ENCODE measurements at places on chromosomes 4 and X.

GRCh38 chr4:7291372-7292114 lies 99.2 kb downstream of the SORCS2 start:
- DNase-seq = no peak

DNA sequence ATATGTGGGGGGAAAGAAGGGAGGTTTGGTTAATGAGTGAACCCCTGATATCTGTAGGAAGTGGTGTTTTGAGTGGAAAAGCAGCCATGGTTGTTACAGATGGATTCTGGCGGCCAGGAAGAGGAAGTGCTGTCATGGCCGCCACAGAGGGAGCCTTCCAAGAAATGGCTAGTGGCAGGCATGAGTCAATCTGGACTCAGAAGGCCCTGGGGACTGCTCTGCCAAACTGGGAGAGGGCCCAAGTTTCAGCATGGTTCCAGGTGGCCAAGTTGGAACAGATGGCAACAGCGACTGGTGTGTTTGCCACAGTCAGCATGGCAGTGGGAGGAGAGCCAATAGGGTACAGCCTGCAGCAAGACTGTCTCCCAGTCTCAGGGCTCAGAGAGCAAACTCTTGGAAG lies 32.5 kb downstream of the ETDB start:
- DNase-seq = peak; percentile 74

GRCh38 chrX:23981711-23982110 lies 45.3 kb downstream of the KLHL15 start:
- DNase-seq = no peak

- no peak for DNase-seq
Measured at GRCh38 chr4:163256680-163257343, 75.6 kb downstream of the NPY1R start.

DNA sequence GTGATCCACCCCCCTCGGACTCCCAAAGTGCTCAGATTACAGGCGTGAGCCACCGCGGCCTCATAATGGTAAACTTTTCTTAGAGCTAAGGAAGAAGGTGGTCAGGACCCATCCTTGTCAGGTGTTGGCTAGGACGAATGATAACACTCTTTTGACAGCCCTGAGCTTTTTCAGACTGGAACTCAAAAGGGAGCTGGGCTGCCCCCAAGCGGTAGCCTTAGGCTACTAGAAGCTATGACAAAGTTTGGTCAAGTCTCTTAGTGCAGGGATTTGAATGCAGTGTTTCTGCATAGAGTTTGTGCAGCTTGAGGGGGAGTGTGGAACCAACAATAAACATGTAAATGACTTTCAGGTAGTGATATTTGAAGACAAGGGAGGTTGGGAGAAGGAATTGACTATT lies 11.8 kb upstream of the HSD17B10 start:
- DNase-seq = no peak

- no peak for DNase-seq
Measured at GRCh38 chr4:163107754-163108153, 58.9 kb downstream of the NAF1 start.

- no peak for DNase-seq
Measured at GRCh38 chrX:14529290-14529989, at the start of gene GLRA2. Gene GLRA2, plus strand, starts transcription at chrX:14529536. Its CDS starts 522 bp downstream, at chrX:14530058.

GRCh38 chr4:23934915-23935314 lies 45.1 kb upstream of the PPARGC1A start:
- DNase-seq = no peak

DNA sequence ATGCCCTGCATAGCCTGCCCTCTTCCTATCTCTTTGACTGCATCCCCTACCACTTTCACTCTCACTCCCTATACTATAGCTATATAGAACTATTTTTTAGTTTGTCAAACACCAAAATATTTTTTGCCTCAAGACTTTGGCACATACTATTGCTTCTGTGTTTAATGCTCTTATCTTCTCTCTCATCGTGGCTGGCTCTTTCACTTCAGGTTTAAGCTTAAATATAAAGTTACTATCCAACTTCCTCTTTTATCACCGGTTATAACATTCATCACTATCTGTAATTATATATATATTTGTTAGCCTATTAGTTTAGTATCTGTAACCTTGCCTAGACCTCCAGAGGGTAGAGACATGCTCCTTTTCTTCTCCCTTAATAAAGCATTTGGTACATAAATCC lies 11.5 kb upstream of the HMGB2 start:
- no peak for DNase-seq

DNA sequence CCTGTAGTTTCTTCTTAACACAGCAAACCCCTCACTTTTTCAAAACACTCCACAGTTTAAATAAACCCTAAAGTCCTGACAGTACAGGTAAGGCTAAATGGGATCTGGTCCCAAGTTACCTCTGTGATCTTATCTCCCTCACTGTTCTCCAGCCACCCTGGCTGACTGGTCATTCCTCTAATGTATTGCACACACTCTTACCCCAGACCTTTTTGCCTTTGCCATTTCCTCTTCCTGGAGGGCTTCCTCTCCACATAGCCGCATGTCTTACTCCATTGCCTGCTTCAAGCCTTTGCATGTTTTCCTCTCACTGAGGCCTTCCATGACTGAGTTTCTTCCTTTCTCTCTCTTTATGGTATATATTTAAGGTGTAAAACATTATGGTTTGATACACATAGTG lies 19.5 kb upstream of the ANXA3 start:
- DNase-seq = no peak

DNA sequence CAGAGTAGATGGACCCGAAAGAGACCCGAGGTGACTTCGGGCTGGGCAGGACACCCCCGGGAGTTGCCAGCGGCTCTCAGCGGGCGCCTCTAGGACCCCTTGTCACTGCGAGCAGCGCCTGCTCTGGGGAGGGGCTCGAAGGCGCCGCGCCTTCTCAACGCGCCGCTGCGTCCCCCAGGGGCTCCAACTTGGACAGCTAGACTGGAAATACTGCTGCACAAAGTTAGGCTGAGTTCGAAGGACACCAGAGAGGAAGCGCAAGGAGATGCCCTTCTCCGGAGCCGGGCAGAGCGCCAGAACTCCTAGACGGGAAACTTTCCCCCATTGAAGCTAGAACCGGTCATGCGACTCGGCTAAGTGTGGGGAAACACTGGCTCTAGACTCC lies 493 bp upstream of the KCNIP4 start:
- DNase-seq = no peak

GRCh38 chr4:104641418-104641817 lies 146.7 kb upstream of the CXXC4 start:
- DNase-seq = no peak

DNA sequence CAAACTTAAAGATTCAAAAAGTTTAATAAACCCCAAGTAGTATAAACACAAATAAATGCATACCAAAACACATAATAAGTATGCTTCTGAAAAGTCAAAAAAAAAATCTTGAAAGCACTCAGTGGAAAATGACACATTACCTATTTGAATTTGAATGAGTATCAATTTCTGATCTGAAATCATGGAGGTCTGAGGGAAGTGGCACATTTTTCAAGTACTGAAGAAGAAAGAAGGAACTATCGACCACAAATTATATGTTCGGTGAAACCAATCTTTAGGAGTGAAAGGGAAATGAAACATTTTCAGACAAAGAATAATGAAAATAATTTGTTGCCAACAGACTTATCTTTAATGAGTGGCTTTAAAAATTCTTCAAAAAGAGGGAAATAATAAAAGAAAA lies 12.1 kb upstream of the F9 start:
- no peak for DNase-seq

GRCh38 chr4:127975121-127975770 lies 10.0 kb downstream of the ABHD18 start:
- no peak for DNase-seq

GRCh38 chr4:6155996-6156750 lies 44.2 kb downstream of the JAKMIP1 start:
- DNase-seq = no peak

GRCh38 chr4:123017636-123018395 lies 95.4 kb upstream of the NUDT6 start:
- no peak for DNase-seq

- DNase-seq = no peak
Measured at GRCh38 chr4:144494280-144494679, 151.7 kb upstream of the HHIP start.

DNA sequence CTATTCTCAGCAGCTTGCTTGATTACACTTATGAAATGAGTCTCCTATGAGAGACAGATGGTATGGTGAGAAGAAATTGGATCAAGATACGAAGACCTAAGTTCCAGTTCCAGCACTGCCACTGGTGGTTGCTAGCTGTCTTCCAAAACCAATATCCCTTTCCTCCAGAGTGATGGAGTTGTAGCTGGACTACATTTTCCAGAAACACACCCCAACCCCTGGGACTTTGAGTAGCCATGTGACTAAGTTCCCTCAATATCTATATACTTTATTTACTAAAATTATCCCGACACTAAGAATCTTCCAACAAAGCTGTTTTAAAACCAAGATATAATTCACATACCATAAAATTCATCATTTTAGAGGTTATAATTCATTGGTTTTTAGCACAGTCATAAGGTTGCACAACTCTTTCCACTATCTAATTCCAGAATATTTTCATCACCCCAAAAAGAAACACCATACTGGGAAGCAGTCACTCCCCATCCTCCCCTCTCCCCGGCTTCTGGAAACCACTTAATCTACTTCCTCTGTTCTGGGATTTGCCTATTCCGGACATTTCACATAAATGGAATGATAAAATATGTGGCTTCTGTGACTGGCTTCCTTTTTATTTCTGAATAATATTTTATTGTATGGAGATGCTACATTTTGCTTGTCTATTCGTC lies 118.0 kb downstream of the MANBA start:
- no peak for DNase-seq

GRCh38 chrX:111124418-111124817 lies 28.4 kb downstream of the PAK3 start:
- no peak for DNase-seq

- no peak for DNase-seq
Measured at GRCh38 chrX:2552621-2553201, 51.9 kb upstream of the DHRSX start.

DNA sequence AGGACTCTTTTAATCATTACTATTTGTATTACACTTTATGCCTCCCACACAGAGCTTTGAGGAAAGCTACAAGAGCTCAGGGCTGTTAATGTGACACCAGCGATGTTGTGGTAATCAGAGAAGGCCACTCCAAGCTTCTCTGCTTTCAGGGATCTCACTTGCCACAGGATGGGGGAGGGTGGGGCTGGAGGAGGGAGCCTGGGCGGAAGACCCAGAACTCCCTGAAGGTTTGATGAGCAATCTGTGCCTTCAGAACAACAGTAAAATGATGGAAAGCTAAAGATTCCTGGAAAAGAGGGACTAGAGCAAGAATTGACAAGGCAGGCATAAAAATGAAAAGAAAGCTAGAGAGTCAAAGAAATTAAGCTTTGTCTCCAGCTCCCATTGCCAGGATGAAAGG lies 75.6 kb downstream of the MAML3 start:
- no peak for DNase-seq

- DNase-seq = no peak
Measured at GRCh38 chr4:71520850-71521249, 182.0 kb downstream of the SLC4A4 start.

DNA sequence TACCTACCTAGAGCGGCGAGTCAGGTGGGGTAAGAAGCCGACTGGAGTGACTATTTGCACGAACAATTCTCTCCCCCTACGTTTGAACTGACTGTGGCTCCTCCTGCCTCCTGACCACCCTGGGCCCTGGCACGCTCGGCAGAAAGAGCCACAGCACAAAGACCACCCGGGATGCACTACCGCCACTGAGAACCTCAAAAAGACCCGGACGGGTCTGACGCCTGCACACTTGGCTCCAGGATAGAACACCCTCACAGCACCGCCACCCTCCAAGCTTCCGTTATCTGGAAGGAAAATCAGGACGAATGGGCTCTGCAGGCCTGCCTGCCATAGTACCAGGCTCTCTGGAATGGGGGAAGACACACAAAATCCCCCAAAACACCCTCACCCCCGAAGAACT lies 2.2 kb downstream of the LRPAP1 start:
- no peak for DNase-seq

GRCh38 chr4:189050643-189051042 lies 890.0 kb upstream of the FRG1 start:
- DNase-seq = no peak

- no peak for DNase-seq
Measured at GRCh38 chr4:6180841-6181631, 19.3 kb downstream of the JAKMIP1 start.

- no peak for DNase-seq
Measured at GRCh38 chr4:113643505-113643904, 118.0 kb downstream of the CAMK2D start.

DNA sequence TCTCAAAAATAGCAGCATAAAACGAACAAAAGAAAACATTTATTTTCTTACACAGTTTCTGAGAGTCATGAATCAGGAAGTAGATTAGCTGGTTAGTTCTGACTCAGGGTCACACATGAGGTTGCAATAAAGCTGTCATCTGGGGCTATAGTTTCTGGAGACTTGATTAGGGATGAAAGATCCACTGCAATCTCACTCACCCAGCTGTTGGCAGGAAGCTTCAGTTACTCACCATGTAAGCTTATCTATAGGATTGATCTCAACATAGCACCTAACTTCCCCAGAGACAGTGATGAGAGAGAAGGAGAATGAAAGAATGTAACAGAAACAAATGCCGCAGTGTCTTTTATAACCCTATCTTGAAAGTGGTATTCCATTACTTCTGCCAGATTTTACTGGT lies 435.5 kb downstream of the GABRG1 start:
- DNase-seq = no peak

- DNase-seq = no peak
Measured at GRCh38 chr4:36966756-36967460, 277.6 kb upstream of the NWD2 start.

DNA sequence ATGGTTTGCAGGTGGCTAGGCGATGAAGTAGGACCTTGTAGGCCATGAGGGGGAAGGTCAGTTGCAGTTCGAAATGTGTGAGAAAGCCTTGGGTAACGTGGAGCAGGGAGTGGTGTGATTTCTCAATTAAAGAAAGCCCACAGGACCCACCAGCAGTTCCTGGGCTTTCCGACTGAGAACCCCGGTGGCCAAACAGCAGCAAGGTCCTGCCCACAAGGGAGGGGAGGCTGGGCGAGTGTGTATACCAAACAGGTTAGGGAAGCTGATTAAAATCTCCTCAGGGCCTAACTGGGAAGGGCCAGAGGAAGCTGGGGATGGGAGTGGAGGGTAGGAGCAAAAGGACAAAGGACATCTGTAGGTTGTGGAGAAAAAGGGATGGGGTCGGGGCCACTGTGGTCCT lies 2.4 kb downstream of the ATP6AP1 start:
- no peak for DNase-seq

- no peak for DNase-seq
Measured at GRCh38 chr4:169269916-169270809, 593 bp downstream of the SH3RF1 start.

DNA sequence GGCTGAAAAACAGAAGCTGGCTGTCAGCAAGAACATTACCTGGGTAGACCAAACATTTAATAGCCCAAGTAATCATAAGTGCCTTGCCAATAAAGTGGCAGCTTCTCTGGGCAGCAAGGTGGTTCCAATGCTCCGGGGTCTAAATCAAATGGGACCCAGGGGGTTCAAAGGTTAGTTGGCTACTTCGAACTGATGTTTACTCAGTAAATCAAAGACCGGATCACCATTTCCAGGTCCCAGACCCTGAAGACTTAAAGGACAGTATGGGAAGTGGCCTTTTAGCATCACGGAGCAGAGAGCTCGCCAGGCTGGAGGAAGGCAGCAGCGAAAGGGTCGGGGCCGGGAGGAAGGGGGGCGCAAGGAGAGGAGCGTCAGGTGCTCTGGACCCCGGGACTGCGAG lies 1.0 kb downstream of the SH3KBP1 start:
- DNase-seq = no peak
